Cardiac fibroblast (primary cell): ENCODE measurements at places on chromosomes 16 and 17.

GRCh38 chr16:66274335-66275110 is 92.0 kb upstream of the CDH5 start:
- DNase-seq = peak; percentile 64

DNA sequence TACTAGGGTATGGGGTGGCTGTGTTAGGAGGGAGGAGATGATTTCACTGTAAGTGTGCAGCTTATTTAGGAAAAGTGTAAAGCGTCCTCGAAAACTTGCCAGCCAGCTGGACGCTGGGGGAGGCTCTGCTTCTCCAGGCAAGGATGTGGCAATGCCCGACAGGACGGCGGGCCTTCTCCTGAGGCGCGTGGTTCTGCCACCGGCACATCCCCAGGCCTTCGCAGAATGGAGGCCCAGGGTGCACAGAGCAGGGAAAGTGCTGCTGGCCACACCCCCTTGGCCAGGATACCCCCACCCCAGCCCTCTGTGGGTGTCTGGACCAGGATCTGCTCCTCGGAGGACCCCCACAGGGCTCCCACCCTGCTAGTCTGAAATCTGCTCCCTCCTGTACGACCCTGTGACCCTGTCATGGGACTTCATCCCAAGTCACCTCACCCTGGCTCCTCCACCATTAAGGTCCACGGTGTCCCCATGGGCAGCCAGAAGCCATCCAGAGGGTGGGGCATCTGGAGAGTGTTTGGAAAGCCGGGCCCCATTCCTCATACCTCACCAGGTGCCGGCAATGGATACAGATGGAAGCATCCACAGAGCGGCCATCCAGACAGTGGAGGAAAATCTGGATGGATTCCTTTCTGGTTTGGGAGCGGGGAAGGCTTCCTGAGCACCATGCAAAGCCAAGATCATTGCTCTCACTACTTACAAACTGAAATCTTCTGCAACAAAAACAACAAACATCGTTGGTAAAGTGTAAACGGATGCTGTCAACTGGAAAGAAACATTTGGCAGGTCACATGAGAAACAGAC is 9.2 kb upstream of the SRRM2 start:
- DNase-seq = no peak

DNA sequence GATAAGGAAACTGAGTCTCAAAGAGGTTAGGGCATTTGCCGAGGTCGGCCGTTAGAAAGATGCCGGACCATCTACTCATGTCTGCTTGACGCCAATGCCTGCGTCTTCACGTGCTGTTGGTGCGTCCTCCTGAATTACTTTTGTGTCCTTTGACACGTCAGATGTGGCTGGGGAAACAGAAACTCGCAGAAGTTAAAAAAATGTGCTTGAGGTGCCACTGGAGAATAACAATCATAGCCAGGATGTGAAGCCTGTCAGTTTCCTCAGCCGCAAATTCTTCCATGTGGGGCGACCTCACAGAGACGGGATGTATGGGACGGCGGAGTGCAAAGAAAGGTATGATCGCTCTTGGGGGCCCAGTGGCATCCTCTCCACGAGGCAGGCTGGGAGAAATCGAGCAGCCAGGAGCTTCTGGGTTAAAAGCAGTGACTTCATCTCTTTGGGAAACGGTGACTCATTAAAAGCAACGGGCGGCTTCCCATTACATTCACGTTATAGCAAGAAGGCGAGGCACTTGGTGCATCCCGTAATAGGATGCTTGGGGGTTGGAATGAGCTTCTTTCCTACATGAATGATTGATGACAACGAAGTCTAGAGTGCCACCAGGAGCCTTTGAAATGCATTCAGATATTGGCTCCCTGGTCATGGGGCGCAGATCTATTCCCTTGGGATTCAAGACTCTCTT is 67.8 kb downstream of the BMERB1 start:
- DNase-seq = peak; percentile 82

DNA sequence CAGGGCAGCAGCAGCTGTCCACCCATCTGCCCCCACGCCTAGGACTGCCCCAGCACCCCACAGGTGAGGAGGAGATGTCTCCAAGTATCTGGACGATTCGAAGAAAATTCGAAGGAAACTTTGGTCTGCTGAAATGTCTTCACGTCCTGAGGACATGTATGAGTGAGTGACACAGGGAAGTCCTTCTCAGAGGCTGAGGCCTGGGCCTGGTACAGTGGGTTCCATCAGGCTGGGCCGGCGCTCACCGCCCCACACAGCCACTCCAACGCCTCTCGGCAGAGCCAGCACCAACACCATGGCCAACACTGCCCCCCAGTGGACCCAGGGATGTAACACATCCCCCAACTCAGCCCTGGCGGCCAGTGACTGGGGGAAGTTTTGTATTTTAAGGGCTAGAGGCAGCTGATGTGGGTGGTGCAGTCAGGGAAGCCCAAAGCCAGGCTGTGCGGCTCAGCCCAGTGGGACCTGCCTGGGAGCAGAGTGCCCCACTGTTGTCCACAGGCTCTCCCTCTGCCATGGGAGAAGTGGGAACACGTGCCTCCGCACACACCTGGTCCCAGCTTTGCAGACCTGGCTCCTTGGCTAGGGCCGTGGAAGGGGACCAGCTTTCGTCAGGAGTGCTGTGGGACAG is 55.8 kb upstream of the FASN start:
- DNase-seq = peak; percentile 79

- DNase-seq = no peak
Measured at GRCh38 chr17:33460781-33461450, 167.8 kb upstream of the ASIC2 start.

DNA sequence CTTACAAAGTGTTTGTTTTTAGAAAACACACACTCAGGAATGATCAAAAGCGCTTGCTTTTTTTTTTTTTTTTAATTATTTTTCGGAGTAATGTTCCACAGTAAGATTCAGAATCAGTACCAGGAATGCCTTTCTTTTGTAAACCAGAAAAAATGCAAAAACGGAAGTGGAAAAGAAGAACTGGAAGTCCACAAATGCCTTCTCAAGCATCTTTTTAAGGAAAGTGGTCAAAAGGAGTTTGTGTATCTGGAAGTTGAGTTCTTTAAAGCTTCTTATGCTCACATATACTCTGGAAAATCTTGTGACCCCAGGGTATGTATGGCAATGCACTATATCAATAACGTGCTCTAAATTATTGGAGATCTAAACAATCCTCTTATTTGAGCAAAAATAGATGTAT is 126.0 kb downstream of the ABCA8 start:
- DNase-seq = no peak
